NCI-H1436 treated with DMSO at 0.1 percent for 48 hours (cell line): ENCODE measurements at places on chromosomes 3 and 15.

GRCh38 chr15:64523240-64523639, 62.9 kb downstream of the ZNF609 start:
- DNase-seq = no peak

GRCh38 chr3:37114251-37115145, 59.9 kb downstream of the LRRFIP2 start:
- DNase-seq = no peak

DNA sequence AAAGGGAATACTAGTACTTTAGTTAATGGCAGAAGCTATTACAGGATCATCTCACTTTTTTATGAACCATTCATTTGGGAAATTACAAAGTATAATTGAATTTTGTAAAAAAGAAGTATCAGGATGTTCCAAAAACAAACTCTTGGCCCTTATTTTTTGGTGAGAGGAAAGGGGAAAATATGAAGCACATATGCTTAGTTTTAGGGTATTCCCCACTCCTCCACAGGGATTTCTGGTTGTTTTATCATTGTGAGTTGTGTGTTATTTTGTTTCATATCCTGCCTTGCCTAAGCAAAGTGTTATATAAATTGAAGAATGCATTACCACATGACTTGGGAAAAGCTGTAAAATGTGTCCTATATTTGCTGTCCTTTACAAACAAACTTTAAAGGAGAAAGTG, 227.0 kb downstream of the FMN1 start:
- no peak for DNase-seq

- DNase-seq = no peak
These were observed 227.4 kb upstream of the STT3B start for GRCh38 chr3:31305340-31305739.

GRCh38 chr15:39406485-39406884, 174.4 kb upstream of the THBS1 start:
- no peak for DNase-seq

GRCh38 chr15:80228959-80229610, 22.9 kb downstream of the CTXND1 start:
- DNase-seq = no peak

DNA sequence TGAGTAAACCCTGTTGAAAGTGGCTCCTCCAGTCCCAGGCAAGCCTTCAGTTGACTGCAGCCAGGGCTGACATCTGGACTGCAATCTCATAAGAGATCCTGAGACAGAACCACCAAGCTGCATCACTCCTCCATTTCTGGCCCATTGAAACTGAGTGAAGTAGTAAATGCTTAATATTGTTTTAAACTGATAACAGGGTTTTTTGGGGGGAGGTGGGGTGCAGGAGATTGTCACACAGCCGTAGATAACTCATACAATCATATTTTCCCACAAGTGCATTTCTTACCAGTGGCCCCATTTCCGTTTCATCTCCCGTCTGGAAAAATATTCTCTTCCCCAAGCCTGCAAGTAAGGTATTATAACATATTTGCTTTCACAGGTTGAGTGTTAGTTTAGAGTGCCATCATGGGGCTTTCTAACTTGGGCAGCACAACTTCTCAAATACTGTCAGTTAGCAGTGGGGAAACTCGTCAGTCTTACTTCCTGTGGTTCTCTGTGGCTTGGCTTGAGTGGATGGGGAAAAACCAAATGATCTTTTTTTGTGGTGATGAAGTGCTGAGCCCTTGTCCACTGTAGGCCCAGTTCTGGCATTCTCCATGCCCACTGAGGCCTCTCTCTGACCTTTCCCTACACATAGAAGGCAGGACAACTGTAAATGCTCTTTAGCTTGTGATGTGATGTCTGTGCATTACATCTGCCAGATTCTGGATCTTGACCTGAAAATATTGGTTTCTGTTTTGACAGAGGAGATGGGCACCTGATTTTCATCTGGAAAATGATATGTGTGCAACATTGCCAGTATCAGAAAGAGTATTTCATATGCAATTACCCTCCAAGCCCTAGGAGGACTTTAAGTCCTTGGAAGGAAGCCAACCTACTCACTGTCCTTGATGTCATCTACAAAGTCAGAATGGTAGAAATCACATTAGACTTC, 90.1 kb upstream of the BHLHE40 start:
- DNase-seq = no peak

DNA sequence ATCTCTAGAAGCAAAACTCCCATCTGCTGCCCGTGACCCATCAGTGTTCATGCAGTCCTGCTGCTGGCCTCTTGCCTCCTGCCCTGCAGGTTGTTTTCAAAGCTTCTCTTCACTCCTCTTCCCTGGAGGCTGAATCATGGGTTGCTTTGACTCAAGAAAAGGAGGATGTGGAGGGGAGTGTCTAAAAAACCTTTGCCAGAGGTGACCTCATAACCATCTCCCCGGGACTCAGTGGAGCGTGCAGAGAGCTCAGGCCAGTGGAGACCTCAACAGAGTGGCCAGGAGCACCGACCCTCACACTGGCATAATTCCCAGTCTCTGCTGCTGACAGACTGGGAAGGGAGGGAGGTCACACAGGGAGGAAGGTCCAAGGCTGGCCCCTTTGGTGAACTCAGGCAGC, 60.9 kb upstream of the ITGA11 start:
- no peak for DNase-seq

- DNase-seq = no peak
These were observed 105.2 kb upstream of the KLHL25 start for GRCh38 chr15:85899927-85900326.

DNA sequence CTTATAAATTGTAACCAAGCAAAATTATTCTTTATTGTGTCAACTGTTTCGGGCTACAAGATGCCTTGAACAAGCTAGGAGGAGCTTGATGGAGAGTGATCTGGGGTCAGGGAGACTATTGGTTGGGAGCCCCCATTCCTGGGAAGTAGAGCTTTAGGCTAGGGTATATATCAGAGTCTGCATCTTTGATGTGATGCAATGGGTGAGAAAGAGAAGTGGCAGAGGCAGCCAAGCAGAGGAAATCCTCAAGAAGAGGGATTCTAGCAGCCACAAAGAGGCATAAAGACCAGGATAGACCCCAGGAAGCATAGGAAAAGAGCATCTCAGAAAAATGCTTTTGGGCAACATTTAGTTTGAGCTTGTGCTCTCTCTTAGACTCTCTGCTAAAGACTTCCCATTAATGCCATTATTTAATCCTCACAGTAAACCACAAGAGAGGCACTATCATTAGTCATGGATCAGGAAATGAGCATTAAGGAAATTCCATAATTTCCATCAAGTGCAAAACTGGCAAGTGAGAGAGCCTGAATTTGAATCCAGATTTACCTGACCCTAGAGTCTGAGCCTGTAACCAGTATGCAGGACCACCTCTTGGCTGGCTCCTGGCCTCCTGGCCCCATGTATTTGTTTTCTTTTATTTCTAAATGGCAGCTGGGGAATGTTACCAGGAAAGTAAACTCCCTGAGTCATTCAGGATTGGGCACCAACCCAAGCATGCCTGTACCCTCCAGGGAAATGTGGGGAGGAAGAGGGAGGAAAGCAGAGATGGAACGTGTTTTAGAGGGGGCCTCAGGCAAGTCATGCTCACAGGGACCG, 118.7 kb downstream of the RPL22L1 start:
- no peak for DNase-seq

DNA sequence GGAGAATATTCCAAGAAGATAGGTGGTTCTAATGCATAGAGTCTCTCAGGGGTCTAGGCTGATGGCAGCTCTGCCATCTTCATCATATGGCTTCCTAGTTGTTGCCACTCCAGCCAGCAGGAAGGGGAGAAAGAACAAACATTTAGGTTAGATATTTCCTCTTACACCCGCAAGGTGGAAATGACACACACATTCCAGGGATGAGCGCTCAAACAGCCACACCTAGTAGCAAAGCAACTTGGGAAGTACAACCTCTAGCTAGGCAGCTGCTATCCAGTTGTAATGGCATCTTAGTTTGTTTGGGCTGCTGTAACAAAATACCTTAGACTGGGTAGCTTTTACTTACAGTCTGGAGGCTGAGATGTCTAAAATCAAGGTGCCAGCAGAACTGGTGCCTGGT, 51.9 kb upstream of the ADAMTSL3 start:
- no peak for DNase-seq

- DNase-seq = no peak
These were observed 108.1 kb upstream of the MELTF start for GRCh38 chr3:197137751-197138150.

DNA sequence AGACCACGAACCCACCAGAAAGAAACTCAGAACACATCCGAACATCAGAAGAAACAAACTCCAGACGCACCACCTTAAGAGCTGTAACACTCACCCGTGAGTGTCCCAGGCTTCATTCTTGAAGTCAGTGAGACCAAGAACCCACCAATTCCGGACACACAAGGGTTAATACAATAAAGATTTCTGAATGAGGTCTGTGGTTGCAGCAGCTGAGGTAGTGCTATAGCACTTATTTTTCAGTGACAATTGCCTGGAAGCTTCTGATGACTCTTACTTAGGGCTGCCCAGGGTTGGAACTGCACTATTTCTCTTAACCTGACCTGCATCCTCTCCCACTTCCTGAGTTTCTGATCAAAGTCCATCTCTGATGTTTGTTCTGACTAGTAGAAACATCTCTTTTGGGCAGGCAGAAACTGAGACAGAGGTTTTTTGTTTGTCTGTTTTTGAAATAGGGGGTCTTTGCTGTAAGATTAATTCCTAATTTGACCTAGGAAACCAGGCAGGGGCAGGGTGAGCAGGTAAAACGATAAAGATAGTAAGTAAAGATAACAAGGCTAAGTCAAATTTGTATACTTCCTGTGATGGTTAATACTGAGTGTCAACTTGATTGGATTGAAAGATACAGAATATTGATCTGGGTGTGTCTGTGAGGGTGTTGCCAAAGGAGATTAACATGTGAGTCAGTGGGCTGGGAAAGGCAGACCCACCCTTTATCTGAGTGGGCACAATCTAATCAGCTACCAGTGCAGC, 169.1 kb downstream of the GAP43 start:
- no peak for DNase-seq

DNA sequence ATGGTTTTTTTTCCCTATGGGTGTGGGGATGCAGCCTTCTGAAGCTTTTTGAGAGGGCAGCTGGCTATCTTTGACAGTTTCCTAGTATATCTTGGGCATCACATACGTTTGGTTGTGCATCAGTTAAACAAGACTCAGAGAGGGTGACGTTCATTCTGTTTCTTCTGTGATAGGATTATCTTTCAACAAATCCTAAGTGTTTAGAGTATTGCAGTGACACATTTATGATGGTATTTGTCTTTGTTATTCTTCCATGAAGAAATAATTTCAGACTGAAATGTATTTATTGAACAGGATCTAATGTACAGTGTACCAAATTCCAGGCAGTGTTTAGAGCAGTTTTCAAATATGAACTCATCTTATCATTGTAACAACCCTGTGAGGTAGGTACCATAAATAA, 114.4 kb downstream of the PLCL2 start:
- DNase-seq = no peak

DNA sequence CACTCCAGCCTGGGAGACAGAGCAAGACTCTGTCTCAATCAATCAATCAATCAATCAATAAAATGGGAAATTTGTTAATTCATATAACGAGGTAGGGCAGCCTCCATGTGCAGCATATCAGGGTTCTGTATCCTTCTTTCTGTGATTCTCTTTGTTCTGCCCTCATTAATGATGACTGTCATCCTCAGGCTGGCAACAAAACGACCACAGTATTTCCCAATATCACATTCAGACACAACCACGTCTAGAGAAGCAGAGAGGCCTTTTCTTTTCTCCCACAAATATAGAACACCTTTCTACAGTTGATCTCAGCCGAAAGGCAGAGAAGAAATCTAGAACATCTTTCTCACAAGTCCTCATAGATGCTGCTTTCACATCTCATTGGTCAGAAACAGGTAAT, 11.2 kb downstream of the CEP19 start:
- no peak for DNase-seq

GRCh38 chr15:92268900-92269299, 124.8 kb upstream of the ST8SIA2 start:
- no peak for DNase-seq

- DNase-seq = no peak
These were observed 37.3 kb downstream of the THSD4 start for GRCh38 chr15:71152542-71152941.

GRCh38 chr3:81695302-81695701, 66.1 kb downstream of the GBE1 start:
- DNase-seq = no peak

GRCh38 chr15:97165205-97165604, 795.3 kb upstream of the ARRDC4 start:
- no peak for DNase-seq

- no peak for DNase-seq
These were observed 128.2 kb upstream of the MEF2A start for GRCh38 chr15:99437315-99438223.

DNA sequence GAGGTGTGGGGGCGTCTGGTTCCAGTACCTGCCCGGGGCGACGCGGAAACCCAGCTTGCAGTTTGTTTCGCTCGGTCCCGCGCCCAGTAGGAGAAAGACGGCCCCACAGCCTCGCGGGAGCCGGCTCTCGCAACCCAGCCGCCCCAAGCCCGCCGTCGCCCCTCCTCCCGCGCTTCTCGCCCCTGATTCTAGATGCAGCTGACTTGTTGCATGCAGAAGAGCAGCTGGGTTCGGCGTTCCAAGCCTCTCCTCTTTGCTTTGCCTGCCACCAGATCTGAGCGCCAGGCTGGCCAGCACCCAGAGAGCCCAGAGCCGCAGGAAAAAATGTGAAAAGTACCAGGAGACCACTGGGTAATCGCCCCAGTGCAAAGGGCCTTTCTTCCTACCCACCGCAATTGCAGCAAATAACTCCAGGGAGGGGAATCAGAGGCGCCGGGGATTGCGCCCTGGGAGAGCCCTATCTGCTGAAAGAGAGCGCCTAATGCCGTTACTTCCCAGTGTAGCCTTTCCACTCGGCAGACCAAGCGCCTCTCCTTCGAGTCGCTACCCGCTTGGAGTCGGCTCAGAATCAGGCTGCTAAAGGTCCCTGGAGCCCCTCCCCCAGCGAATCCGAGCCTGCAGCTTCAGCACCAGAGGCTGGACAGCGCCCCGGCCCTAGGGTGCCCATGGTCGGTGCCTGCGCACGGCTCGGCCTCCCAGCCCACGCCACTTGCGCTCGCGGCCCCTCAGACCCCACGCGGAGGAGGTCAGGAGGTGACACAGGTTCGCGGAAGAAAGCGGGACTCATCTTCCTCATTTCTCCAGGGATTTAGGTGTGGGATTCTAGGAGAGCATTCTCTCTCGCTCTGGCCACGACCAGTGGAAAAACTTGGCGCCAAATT, 15.7 kb upstream of the AEN start:
- no peak for DNase-seq

DNA sequence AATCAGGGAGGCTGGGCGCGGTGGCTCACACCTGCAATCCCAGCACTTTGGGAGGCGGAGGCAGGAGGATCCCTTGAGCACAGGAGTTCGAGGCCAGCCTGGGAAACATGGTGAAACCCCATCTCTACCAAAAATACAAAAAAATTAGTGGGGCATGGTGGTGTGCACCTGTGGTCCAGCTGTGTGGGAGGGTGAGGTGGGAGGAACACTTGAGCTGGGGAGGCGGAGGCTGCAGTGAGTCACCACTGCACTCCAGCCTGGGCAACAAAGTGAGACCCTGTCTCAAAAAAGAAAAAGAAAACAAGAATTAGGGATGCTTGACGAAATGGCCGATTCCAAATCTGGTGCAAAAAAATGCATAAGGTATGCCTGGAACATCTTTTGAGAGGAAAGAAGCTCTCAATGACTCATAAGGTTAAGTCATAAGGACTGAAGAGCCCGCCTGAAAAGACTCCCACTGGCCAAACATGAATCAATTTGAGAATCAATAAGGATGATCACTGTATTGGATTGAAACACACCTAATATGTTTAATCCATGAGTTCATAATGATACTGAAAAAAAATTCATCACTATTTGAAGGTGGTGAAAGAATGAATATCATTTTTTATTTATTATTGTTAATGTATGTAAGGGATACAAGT, 27.7 kb downstream of the BLM start:
- DNase-seq = no peak

GRCh38 chr3:33229066-33229465, 10.5 kb upstream of the SUSD5 start:
- DNase-seq = no peak
